CD14-positive monocyte (primary cell): ENCODE measurements at places on chromosomes 13 and 19. TPM values are rescaled to one million over a fixed set of nuclear protein-coding genes. Genes with fewer than 3 reads are reported as not detected.

UGGT2 gene
- 6.3 TPM for polyA plus RNA-seq

TEAD2 gene
- not detected for polyA plus RNA-seq

- H3K36me3 ChIP-seq, result no peaks in the 10 kb centered on the region
- H3K4me3 ChIP-seq, result no peak overlapping the region
- no peaks in the 10 kb centered on the region for H3K4me1 ChIP-seq
- H3K27ac ChIP-seq, result no peak overlapping the region
These were observed 647.2 kb upstream of the KLHL1 start for GRCh38 chr13:70755456-70755855.

DNA sequence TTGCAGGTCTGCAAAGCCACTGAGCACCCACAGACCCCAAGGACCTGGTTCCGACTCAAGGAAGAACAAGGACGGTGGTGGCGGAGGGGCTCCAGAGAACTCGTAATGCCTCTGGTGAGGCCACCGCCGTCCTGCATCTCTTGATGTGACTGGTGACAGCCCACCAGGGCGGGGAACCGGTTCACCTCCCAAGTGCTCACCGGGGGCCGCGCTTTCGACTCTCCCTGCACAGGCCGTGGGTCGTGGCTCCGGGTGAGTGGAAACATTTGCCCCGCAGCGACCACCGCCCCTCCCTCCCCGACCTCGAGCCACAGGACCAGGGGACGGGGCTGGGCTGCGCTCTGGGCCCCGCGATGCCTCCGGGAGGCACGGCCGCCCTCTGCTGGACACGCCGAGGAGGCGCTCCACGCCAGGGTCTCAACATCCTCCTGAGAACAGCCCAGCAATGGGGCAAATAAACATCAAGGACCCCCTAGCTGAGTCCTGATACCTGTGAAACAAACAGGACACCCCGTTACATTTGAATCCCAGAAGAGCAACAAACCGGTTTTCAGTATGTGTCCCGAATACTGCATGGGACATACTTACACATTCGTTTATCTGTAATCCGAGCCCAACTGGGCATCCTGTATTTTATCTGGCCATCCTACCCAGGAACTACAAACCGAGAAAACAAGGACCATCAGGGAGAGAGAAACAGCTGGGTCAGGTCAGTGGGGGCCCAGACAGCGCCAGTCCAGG is 3.9 kb upstream of the PLPP2 start:
- DNase-seq, result no peak
- no peak overlapping the region for H3K27ac ChIP-seq
- no peak overlapping the region for H3K4me3 ChIP-seq
- no peaks in the 10 kb centered on the region for H3K36me3 ChIP-seq
- H3K27me3 ChIP-seq, result peaks cover 19% of the 10 kb centered on the region

DNA sequence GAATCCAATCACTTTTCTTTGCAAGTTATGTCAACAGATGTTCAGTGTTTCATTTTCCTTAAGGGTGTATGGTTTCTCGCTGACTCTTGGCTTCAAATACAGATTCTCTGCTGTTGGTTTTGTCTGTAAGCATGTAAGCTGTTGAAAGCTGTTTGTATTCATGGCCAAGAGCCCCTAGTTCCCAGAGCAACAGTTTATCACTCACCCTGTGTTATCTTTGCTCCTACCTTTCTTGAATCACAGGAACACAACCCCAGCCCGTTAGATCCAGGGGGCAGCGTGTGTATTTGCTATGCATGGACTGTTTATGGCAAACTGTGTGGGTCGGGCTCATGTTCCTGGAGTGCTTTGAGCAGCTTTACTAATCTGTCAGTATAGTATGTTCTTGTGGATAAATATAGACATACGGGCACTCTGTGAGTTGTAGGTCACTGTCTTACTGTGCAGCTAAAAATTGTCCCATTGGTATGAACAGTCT is 28.9 kb downstream of the FRY start:
- H3K4me1 ChIP-seq, result no peaks in the 10 kb centered on the region
- peaks cover under 1% of the 10 kb centered on the region for H3K36me3 ChIP-seq
- DNase-seq, result no peak
- no peak overlapping the region for H3K4me3 ChIP-seq
- H3K27me3 ChIP-seq, result no peaks in the 10 kb centered on the region

KLK4 gene
- not detected in 2 replicates for polyA plus RNA-seq

PSG11 gene
- not detected for polyA plus RNA-seq

DNA sequence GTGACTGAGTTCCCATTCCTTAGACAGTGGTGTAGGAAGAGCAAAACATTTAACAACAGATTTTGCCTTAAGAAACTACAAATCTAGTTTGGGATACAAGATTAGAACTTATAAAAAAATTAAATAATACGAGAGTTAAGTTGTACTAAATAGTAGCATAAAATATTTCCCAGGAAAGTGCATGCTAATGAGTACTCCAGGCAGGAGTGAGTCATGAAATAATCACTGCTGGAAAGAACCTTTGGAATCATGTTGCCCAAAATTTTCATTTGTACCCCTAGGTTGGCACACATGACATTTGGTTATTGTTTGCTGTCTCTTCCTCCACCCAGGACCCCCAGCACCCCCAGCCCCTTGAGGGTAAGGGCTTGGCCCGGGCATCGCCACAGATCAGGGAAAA is 26.3 kb upstream of the KL start:
- DNase-seq, result no peak
- H3K27me3 ChIP-seq, result no peaks in the 10 kb centered on the region
- H3K4me1 ChIP-seq, result peaks cover 4% of the 10 kb centered on the region
- H3K4me3 ChIP-seq, result no peak overlapping the region
- H3K27ac ChIP-seq, result no peak overlapping the region
- H3K36me3 ChIP-seq, result no peaks in the 10 kb centered on the region

CYP2A6 gene
- not detected for polyA plus RNA-seq

- H3K36me3 ChIP-seq, result no peaks in the 10 kb centered on the region
- no peaks in the 10 kb centered on the region for H3K4me1 ChIP-seq
- H3K27ac ChIP-seq, result no peak overlapping the region
- H3K27me3 ChIP-seq, result no peaks in the 10 kb centered on the region
- no peak overlapping the region for H3K4me3 ChIP-seq
These were observed 292.0 kb upstream of the ZNF507 start for GRCh38 chr19:32053376-32053775.

REXO1 gene
- 2.8 TPM for polyA plus RNA-seq

VPS36 gene
- 5.5 and 20.3 TPM in 2 replicates for polyA plus RNA-seq

GRCh38 chr13:98490195-98490836 is 86.6 kb downstream of the STK24 start:
- H3K27ac ChIP-seq, result no peak overlapping the region
- peaks cover 17% of the 10 kb centered on the region for H3K4me1 ChIP-seq
- DNase-seq, result no peak
- H3K4me3 ChIP-seq, result no peak overlapping the region
- no peaks in the 10 kb centered on the region for H3K27me3 ChIP-seq

DNA sequence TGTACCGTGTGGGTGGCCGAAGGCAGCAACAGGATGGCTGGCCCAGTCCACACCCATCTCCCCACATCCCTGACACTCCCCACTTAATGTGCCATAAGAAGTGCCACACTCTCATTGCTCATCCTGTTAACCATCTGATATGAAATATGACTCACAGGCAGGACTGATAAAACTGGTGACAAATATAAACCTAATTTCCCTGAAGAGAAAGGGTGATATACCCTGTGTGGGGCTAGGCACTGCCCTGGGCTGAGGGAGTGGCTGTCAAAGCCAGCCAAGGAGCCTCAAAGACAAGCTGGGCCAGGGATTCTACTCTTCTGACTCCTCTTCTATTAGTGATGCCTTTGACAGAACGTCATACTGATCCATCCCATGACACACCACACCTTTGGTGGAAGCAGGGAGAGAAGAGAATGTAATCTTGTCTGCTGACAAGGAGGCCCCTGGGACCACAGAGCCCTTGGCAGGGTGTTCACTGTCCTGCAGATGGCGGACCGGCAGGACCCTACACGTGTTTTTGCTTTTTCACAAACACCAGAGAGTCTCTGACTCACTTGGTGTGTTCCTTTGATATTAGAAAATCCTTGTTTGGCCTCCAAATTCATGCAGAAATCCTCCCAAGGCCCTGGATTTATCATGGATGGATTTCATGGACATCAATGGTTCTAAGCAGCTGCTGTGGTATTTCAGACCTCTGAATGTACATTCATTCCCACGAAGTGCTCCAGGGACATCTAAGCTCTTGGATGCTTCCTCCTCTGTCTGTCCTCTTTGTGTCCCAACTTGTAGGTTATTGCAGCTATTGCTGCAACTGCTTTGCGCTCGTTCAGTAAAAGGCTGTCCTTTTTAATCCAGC is 98.0 kb upstream of the WASF3 start:
- no peaks in the 10 kb centered on the region for H3K4me1 ChIP-seq
- H3K27ac ChIP-seq, result no peak overlapping the region
- no peaks in the 10 kb centered on the region for H3K27me3 ChIP-seq
- no peak for DNase-seq
- H3K4me3 ChIP-seq, result no peak overlapping the region
- H3K36me3 ChIP-seq, result no peaks in the 10 kb centered on the region

DNA sequence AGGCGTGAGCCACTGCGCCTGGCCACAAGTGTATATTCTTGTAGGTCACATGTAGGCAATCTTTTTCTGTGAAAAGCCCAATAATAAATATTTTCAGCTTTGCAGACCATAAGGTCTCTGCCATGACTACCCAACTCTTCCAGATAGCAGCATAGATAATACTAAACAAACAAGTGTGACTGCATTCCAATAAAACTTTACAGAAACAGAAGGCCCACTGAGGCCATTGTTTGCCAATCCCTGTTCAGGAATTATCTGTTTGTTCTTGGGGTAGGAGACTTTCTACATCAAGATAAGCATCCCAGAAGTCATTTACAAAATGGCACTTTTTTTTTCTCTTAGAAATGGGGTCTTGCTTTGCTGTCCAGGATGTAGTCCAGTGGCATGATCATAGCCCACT is 2.8 kb upstream of the ZNF329 start:
- H3K4me3 ChIP-seq, result no peak overlapping the region
- no peaks in the 10 kb centered on the region for H3K27me3 ChIP-seq
- no peaks in the 10 kb centered on the region for H3K36me3 ChIP-seq
- H3K4me1 ChIP-seq, result peaks cover 24% of the 10 kb centered on the region
- no peak for DNase-seq
- H3K27ac ChIP-seq, result no peak overlapping the region

DNA sequence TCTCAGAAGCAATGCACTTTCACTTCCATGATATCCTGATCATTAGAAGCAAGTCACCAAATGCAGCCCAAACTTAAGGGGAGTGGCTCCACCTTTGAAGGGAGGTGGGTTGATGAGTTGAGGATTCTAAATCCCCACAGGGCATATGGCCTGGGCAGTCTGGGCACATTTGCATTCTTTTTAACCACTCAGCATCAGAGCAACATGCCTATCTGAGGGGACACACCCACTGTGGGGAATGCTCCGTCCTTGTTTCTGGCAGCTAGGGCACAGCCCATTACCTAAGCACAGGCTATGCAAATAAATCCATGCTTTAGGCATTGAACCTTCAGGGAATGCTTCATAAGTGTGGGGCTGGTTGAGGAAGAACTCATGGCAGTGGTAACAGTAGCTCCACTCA is 12.3 kb upstream of the SACS start:
- no peaks in the 10 kb centered on the region for H3K4me1 ChIP-seq
- H3K27me3 ChIP-seq, result no peaks in the 10 kb centered on the region
- H3K27ac ChIP-seq, result no peak overlapping the region
- no peaks in the 10 kb centered on the region for H3K36me3 ChIP-seq
- H3K4me3 ChIP-seq, result no peak overlapping the region
- no peak for DNase-seq

DNA sequence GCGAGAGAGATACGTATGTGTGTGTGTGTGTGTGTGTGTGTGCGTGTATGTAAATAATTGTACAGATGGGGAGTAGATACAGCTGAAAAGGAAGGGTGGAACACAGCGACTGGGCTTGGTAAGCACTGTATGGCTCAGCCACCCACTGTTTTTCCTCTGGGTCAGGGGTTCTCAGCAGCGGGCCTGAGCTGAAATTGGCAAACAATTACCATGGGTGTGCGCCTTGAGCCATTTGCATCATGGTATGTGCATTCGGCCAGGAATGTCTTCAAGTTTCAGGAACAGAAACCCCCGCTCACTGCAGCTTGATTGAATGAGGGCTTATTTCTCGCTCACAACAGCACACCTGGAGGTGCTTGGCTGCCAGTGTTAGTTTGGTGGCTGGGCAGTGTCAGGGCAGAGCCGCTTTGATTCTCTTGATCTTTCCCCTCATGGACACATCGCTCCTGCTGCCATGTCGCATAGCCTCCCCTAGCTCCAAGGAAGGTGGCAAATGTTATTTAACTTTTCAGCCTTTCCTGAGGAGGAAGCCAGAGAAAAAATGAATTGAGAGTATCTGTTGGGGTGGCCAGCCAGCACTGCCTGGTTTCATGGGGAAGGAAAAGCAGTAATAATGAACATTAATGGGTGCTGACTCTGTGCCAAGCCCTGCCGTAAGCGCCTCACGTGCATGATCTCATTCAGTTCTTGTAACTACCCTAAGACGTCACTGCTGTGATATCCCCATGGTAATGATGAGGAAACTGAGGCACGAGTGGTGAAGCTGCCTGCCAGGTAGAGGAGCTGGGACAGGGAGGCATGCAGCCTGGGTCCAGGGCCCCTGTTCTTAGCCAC is 126.9 kb downstream of the SIPA1L3 start:
- H3K4me1 ChIP-seq, result peaks cover 27% of the 10 kb centered on the region
- no peaks in the 10 kb centered on the region for H3K36me3 ChIP-seq
- H3K27ac ChIP-seq, result peak overlapping the region; percentile 62

DNA sequence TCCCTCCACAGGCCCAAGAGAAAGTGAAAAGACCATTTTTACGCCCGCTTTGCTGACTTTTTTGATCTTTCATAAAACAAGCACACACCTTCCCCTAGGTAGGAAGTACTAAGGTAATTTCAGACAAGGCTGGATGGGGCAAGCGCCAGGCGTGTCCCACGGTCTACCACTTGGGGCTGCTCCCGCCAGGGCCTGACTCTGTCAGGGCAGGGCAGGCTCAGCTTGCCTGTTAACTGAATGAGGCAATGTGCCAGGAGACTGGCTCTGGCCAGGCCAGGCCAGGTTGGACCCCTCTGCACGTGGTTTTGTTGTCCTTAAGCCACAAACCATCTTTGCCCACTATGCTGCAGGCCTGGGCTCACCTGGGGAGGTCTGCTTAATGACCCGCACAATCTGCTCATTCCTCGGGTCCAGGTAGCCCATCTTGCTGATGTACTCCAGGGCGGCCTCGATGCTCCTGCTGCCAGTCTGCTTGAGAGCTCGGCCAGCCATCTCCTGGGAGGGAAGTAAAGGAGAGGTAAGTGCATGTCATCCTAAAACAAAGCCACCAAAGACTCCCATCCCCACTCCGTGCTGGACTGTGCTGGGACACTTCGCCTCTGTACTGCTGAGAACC is 70.4 kb downstream of the LATS2 start:
- no peak overlapping the region for H3K27ac ChIP-seq
- peaks cover 47% of the 10 kb centered on the region for H3K36me3 ChIP-seq
- H3K4me3 ChIP-seq, result no peak overlapping the region
- H3K27me3 ChIP-seq, result no peaks in the 10 kb centered on the region
- H3K4me1 ChIP-seq, result peaks cover 13% of the 10 kb centered on the region
- DNase-seq, result no peak

- peaks cover 60% of the 10 kb centered on the region for H3K4me1 ChIP-seq
- peak overlapping the region; percentile 91 for H3K27ac ChIP-seq
- peak; percentile 82 for DNase-seq
- no peaks in the 10 kb centered on the region for H3K36me3 ChIP-seq
- H3K27me3 ChIP-seq, result no peaks in the 10 kb centered on the region
These were observed 665 bp downstream of the TUBGCP3 start for GRCh38 chr13:112587212-112587763.

GRCh38 chr19:43511324-43511723 is 6.8 kb upstream of the PHLDB3 start:
- DNase-seq, result no peak
- H3K36me3 ChIP-seq, result peaks cover 73% of the 10 kb centered on the region
- no peak overlapping the region for H3K4me3 ChIP-seq
- H3K27me3 ChIP-seq, result no peaks in the 10 kb centered on the region
- H3K4me1 ChIP-seq, result no peaks in the 10 kb centered on the region
